ENCODE measurements at places on chromosomes 1 and 21.
A peak's percentile ranks its signal among the peaks of the same experiment; 100 is the strongest.

DNA sequence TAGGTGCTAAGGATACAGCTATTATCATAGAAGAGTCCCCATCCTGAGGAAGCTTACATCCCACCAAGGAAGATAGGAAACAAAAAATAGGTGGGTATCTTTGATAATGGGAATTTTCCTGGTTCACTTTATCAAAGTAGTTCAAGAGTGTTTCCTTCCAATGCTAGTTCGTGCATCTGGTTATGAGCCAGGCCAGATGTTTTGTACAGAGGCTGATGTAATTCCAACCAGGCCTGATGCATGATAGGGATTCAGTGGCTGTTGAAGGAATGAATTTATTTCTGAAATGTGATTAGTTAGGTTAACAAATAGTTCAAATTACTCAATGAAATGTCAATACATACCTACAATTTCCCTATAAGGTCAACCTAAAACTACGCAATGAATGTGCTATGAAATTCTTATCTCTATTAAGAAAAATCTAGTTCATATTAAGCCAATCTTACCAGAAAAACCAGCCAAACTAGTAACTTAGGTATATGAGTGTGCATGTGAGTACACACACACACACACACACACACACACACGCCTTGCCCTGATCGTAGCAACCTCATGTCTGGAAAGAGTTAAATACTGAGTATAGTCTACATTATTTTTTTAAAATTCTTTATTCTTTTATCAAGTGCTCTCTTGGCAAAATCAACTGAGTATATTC, 9.5 kb upstream of the ZBTB18 start:
- no peak for DNase-seq

GRCh38 chr1:226002667-226003501, 3.7 kb upstream of the SDE2 start:
- DNase-seq, result no peak

DNA sequence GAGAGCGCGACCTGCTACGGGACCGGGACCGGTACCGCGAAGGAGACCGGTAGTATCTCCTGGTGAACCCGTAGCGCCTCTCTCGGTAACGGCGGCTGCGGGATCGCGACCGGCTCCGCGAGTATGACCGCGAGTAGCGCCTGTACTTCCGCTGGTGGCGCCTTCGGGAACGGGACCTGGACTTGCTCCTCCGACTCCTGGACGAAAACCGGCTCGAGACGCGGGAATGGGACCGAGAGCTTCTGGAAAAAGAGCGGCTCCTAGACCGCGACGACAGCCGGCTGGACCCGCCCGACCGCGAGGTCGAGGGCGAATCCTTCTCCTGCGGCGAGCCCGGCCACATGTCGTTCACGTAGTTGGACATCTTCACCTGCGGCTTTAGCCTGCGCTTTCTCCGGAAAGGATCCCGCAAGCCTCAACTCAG, 642 bp downstream of the RSRP1 start:
- no peak for DNase-seq

- DNase-seq, result no peak
These were observed 243.0 kb upstream of the LYPLAL1 start for GRCh38 chr1:218930472-218931241.

DNA sequence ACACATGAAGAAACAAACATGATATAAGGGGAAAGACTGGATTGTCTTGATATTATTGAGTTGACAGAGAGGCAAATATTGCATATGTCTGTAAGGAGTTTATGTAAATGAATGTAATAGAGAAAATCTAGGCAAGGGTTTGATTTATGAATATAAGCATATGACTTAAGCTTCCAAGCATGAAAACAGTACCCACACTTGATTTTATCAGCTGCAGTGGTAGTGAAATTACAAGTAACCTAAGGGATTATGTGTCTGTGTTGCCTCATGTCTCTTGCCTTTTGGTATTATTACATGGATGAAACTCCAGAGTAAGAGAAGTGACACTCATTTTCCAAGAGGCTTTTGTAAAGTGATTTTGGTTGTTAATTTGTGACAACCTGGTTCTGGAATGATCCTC, 1678.9 kb downstream of the KCNT2 start:
- no peak for DNase-seq

GRCh38 chr1:15727424-15727823, 8.6 kb upstream of the SLC25A34 start:
- no peak for DNase-seq

- DNase-seq, result no peak
These were observed 20.0 kb downstream of the ARHGEF16 start for GRCh38 chr1:3474421-3474820.

DNA sequence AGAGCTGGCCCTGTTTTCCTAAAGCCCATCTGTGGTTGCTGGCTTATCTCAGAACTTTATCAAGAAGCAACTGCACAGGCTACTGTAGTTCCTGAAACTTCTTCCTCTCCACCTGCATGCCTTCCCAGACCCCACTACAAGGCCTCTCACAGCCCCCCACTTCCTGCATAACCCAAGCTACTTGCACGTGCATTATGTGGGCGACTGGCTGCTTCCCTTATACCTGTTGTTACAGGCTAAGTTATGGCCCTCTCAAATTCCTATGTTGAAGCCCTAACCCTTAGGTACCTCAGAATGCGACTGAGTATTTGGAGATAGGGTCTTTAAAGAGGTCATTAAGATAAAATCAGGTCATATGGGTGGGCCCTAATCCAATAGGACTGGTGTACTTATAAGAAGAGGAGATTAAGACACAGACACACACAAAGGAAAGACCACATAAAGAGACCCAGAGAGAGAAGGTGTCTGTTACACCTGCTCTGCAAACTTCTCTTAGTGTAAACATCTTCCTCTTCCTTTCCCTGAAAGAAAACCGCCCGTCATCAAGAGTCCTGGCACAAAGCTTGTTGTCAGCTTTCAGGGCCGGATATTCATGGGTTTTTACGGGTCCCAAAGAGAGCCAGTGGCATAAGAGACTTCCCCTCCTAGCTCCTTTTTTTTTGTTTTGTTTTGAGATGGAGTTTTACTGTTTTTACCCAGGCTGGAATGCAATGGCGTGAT, 5.1 kb downstream of the ZNF496 start:
- DNase-seq, result no peak

DNA sequence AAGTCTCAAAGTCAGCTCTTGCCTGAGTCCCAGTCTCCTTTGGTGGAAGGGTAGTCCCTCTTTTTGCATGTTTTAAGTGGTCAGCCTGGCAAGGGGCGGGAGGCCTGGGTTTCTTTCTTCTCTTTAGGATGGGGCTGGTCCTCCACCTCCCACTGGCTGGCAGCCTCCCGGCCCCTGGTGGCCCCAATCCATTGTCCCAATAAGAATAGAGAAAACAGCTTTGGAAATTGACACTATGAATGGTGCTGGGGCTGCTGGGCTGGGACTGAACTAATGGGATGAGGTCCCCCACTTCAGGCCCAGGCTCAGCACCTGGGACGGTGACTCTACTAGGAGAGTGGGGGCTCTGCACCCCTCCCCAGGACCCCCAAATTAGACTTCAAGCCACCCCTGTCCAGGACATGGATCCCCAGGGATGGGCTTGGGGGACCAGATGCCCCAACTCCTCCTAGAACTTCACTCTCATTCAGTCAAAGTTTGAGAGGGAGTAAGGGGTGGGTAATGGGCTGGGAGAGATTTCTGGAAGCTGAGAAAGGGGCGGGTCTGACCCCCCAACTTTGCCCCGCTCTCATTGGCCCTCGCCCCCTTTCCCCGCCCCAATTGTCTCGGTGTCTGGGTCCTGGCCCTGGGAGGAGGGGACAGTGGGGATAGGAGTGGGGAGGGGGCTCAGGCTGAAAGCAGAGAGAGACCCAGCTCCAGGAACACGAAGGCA, 18.2 kb downstream of the SLC27A3 start:
- no peak for DNase-seq

DNA sequence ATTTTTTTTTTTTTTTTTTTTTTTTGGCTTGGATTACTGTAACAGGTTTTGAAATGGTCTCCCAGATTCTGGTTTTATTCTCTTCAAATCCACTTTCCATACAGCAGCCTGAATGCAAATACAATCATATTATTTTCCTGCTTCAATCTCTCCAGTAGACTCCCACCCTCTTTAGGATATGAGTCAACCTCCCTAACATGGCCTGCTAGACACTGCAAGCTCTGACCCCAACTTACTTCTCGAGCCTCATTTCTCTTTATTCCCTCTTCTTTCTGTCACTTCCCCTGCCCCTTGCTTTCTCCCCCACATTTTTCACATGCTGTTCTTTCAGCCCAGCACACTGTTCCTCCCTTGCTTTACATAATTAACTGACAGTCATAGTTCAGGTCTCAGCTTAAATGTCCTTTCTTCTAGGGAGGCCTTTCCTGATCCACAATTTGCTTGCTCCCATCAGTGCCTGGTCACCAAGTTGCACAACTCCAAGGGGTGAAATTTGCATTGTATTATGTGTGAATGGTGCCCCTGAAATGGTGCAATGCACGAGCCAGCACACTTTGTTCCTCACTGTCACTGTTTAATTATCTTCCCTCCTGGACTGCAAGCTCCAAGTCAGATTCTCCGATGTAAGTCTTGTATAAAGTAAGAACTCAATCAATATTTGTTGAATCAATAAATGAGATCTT, 22.1 kb upstream of the IL19 start:
- no peak for DNase-seq

- DNase-seq, result no peak
These were observed 71.1 kb upstream of the ERRFI1 start for GRCh38 chr1:8097077-8097799.

DNA sequence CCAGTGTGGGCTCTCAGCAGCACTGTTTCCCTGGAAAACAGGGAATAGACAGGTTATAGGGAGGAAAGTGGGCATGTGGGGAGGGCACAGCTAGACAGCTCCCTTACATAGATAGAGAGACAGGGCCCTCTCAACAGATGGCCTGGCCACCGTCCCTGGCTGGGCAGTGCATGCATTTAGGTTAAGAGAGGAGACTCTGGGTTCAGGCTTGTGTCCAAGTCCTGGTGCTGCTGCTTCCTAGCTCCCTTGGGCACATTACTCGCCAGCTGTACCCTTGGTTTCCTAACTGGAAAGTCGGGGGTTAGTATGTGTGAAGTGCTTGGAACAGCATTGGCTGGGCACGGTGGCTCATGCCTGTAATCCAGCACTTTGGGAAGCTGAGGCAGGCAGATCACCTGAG, 9.1 kb downstream of the PLOD1 start:
- DNase-seq, result no peak

- no peak for DNase-seq
These were observed 149.3 kb downstream of the HMGB4 start for GRCh38 chr1:34013136-34013535.

- DNase-seq, result no peak
These were observed 2.6 kb downstream of the TUFT1 start for GRCh38 chr1:151542710-151543129.

GRCh38 chr21:39525129-39525528, 73.4 kb downstream of the SH3BGR start:
- DNase-seq, result no peak

DNA sequence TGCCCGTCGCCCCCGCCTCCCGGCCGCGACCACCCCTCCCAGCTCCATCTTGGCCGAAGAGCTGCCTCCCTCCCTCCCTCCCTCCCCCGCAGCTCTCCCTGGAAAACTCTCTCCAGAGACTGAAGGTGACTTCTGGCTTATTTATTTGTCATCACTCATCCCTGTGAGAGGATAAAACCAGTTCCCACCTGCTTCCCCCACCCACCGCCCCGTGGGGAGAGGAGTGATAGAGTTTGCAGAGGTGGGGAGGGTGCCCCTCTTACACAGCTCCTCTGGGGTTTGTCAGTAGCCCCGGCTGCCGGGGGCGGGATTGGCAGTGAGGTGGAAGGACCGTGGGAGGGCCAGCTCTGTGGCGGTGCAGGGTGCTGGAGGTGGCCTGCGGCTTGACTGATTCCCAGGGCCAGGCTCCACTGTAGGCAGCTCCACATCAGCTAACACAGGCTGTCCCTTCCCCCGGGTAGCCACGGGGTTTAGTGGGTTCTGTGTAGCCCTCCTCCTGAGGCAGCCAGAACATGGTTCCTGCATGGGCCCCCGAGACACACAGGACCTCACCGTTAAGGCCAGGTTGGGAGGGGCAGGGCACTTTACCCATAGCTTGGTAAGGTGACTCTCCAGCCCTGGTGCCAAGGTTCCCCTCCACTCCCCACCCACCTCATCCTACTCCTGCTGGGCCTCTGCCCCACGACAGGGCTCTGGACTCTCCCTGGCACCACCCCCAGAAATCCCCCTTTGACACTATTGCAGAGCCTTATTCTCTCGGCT, 62.2 kb downstream of the ELK4 start:
- DNase-seq, result no peak

DNA sequence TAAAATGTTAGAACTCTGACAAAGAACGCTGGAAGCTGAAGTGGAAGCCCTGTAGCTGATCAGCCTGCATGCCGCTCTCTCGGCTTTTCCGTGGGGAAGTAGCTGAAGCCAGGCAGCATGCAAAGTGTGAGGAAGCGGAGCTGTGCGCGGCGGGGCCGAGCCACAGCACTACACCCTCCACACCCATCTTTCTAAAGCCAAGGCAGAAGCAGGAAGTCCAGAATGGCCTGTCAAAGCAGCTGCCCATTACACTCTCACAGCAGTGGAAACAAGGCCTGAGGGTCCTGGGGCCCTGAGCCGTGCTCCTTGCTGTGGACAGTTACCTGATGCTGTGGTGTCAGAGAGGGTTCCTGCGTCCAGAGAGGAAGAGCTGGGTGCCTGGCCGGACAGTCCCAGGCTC, 69.6 kb downstream of the UBR4 start:
- DNase-seq, result no peak

GRCh38 chr1:22619252-22619651, 17.2 kb upstream of the C1QA start:
- DNase-seq, result no peak

- DNase-seq, result no peak
These were observed 68.3 kb downstream of the CLIC6 start for GRCh38 chr21:34737115-34737514.

- no peak for DNase-seq
These were observed 134.2 kb downstream of the PGBD5 start for GRCh38 chr1:230291731-230292620.

GRCh38 chr21:41769933-41770332, 3.1 kb upstream of the RIPK4 start:
- no peak for DNase-seq

GRCh38 chr1:235835226-235835625, 31.5 kb downstream of the LYST start:
- no peak for DNase-seq

GRCh38 chr1:29629401-29629800, 393.1 kb downstream of the PTPRU start:
- no peak for DNase-seq

DNA sequence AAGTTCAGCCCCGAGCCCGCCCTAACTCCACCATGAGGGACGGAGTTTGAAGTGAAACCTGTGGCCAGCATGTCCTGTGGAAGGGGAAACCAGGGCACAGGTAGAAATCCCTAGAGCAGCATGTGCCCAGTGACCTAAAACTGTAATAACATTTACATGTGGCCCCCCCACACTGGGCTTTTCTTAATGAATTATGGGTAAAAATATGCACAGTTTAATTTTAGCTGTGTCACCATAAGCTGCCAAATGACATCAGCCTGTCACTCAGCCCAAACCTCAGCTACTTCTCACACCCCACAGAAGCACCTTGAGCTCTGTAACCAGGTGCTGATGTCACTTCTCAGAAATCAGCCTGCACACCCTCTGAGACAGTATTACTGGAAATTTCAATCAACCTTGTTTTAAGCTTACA, 50.0 kb upstream of the SLC19A1 start:
- DNase-seq, result peak; percentile 52
